Osteocyte (in vitro differentiated cells): ENCODE measurements at places on chromosomes 12 and 14. TPM values are rescaled to one million over a fixed set of nuclear protein-coding genes. Genes with fewer than 3 reads are reported as not detected.

GRCh38 chr12:3920351-3921150, 47.4 kb upstream of the PARP11 start:
- H3K4me1 ChIP-seq: no peaks in the 10 kb centered on the region
- no peaks in the 10 kb centered on the region for H3K36me3 ChIP-seq
- H3K4me3 ChIP-seq: no peak overlapping the region
- H3K27me3 ChIP-seq: peaks cover 4% of the 10 kb centered on the region
- H3K27ac ChIP-seq: no peak overlapping the region

- no peaks in the 10 kb centered on the region for H3K27me3 ChIP-seq
- H3K4me1 ChIP-seq: no peaks in the 10 kb centered on the region
- no peak for DNase-seq
- H3K27ac ChIP-seq: no peak overlapping the region
These were observed 17.2 kb upstream of the PRMT8 start for GRCh38 chr12:3473844-3474243.

- no peak overlapping the region for H3K27ac ChIP-seq
- no peak overlapping the region for H3K4me3 ChIP-seq
- no peaks in the 10 kb centered on the region for H3K4me1 ChIP-seq
- H3K27me3 ChIP-seq: no peaks in the 10 kb centered on the region
These were observed 157.6 kb upstream of the MDGA2 start for GRCh38 chr14:47833011-47833410.

GRCh38 chr14:74244115-74244514, 4.9 kb downstream of the VSX2 start:
- no peak overlapping the region for H3K27ac ChIP-seq
- H3K36me3 ChIP-seq: no peaks in the 10 kb centered on the region
- H3K27me3 ChIP-seq: peaks cover 89% of the 10 kb centered on the region

DNA sequence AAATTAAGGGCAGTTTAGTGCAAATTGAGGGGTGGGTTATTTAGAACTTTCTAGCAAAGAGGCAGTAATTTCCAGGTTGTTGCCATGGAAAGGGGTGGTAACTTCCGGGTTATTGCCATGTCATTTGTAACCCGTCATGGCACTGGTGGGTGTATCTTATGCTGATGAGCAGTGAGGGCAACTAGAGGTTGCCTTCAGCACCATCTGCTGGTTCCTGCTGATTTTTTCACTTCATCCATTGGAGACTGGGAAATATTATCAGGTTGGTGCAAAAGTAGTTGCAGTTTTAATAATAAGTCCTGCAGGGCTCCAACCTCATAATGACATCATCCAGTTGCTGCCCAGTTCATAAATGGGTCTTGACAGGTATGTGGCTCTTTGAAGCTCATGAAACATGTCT, 24.4 kb upstream of the SERPINA4 start:
- H3K4me1 ChIP-seq: peaks cover 11% of the 10 kb centered on the region
- peak; percentile 5 for DNase-seq
- H3K4me3 ChIP-seq: no peak overlapping the region
- H3K36me3 ChIP-seq: no peaks in the 10 kb centered on the region

- no peaks in the 10 kb centered on the region for H3K36me3 ChIP-seq
- peak overlapping the region; percentile 40 for H3K27ac ChIP-seq
These were observed 305.6 kb downstream of the RAD51B start for GRCh38 chr14:68124979-68125731.

GRCh38 chr12:129851296-129851695, 52.5 kb downstream of the TMEM132D start:
- H3K4me1 ChIP-seq: peaks cover 15% of the 10 kb centered on the region
- no peaks in the 10 kb centered on the region for H3K27me3 ChIP-seq
- H3K4me3 ChIP-seq: no peak overlapping the region
- peaks cover 2% of the 10 kb centered on the region for H3K36me3 ChIP-seq
- no peak overlapping the region for H3K27ac ChIP-seq
- DNase-seq: no peak

DNA sequence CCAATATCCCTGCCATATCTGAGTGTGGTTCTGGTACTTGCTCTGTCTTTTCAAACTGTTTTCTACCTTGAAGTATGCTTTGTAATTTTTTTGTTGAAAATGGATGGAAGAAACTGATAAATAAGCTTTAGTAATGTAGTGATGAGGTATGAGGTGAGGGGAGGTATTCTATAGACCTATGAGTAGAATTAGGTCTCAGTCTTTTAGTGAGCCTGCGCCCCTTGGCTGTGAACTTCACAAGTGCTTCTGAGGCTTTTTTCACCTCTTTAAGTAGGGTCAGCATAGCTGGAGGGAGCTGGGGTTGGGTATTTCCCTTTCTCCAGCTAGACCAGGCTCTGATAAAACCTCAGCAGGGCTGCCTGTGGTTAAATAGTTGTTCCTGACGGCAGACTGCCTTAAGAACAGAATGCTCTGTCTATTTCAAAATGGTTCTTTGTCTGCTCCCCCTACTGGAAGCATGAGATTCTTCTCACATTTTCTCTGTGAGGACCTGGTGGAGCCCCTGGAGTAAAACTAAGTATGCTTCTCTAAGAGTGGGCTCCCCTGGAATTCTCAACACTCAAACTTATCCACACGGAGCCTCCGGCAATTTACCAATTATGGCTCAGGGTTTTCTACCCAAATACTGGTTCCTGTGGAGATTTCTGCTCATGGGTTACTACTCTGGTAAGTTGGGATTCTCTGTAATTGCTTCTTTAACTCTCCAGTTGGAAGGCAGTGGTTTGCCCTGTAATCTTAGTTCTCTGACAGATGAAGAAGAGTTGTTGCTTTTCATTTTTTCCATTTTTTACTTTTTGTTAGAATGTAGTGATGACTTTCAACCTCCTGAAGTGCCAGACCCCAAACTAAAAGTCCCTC, 13.1 kb downstream of the KRT5 start:
- H3K27ac ChIP-seq: no peak overlapping the region
- no peak overlapping the region for H3K4me3 ChIP-seq
- H3K27me3 ChIP-seq: peaks cover 58% of the 10 kb centered on the region
- DNase-seq: no peak

DNA sequence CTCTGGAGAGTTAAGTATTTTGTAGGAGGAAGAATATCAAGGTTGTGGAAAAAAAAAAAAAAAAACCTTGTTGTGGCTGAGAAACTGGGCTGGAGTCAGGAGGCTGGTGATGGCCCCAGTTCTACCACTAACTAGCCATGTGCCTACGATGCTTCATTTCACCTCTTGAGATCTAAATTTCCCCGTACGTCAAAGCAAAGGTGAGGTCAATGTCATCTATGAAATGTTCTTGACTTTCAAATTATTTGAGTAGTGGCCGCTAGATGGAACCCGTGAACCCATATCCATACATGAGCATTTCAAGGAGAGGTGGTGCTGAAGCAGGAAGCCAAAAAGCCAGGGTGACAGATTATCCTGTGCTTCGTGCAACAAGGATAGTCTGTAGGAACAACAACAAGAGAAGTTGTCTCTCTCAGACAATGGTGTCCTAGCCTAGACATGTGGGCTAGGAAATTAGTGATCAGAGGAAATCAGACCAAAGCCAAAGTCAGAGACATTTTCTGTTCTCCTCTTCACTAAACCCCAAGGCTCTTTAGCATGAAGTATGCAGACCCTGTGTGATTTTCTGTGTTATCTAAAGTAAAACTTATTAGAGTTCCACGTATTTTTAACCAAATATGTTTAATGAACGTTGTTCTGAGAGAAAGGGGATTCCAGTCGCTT, 95.5 kb upstream of the ETV6 start:
- peaks cover 14% of the 10 kb centered on the region for H3K27me3 ChIP-seq
- no peak overlapping the region for H3K4me3 ChIP-seq
- H3K4me1 ChIP-seq: peaks cover 4% of the 10 kb centered on the region
- H3K27ac ChIP-seq: no peak overlapping the region
- no peak for DNase-seq

- no peak for DNase-seq
- no peak overlapping the region for H3K27ac ChIP-seq
- no peaks in the 10 kb centered on the region for H3K27me3 ChIP-seq
- H3K4me1 ChIP-seq: peaks cover 40% of the 10 kb centered on the region
- H3K36me3 ChIP-seq: no peaks in the 10 kb centered on the region
These were observed 30.6 kb downstream of the ITPK1 start for GRCh38 chr14:93084866-93085857.

GRCh38 chr14:86153480-86153879, 623.5 kb downstream of the FLRT2 start:
- H3K4me1 ChIP-seq: no peaks in the 10 kb centered on the region
- no peak overlapping the region for H3K4me3 ChIP-seq
- H3K27me3 ChIP-seq: no peaks in the 10 kb centered on the region
- DNase-seq: no peak
- no peaks in the 10 kb centered on the region for H3K36me3 ChIP-seq

DNA sequence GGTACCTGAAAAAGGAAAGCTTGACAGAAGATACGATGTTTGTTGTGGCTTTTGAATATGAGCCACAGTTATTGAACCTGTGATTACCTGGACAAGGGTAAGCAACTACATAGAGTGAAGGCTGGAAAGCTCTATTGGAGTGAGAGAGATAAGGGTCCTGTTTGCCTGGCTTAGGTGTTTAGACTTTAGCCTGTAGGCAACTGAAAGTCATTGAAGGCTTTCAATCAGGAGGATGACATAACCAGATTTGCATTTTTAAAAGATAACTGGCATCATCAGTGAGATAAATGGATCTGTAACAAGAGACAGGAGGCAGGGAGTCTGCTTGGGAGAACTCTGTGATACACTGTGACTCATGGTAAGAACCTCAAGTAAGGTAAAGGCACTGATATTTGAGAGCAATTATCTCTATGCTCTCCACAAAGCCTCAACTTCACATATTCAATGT, 128.9 kb upstream of the SOX5 start:
- peaks cover 1% of the 10 kb centered on the region for H3K36me3 ChIP-seq
- H3K4me1 ChIP-seq: peaks cover 14% of the 10 kb centered on the region
- no peak overlapping the region for H3K27ac ChIP-seq
- H3K4me3 ChIP-seq: no peak overlapping the region
- peaks cover 2% of the 10 kb centered on the region for H3K27me3 ChIP-seq

DNA sequence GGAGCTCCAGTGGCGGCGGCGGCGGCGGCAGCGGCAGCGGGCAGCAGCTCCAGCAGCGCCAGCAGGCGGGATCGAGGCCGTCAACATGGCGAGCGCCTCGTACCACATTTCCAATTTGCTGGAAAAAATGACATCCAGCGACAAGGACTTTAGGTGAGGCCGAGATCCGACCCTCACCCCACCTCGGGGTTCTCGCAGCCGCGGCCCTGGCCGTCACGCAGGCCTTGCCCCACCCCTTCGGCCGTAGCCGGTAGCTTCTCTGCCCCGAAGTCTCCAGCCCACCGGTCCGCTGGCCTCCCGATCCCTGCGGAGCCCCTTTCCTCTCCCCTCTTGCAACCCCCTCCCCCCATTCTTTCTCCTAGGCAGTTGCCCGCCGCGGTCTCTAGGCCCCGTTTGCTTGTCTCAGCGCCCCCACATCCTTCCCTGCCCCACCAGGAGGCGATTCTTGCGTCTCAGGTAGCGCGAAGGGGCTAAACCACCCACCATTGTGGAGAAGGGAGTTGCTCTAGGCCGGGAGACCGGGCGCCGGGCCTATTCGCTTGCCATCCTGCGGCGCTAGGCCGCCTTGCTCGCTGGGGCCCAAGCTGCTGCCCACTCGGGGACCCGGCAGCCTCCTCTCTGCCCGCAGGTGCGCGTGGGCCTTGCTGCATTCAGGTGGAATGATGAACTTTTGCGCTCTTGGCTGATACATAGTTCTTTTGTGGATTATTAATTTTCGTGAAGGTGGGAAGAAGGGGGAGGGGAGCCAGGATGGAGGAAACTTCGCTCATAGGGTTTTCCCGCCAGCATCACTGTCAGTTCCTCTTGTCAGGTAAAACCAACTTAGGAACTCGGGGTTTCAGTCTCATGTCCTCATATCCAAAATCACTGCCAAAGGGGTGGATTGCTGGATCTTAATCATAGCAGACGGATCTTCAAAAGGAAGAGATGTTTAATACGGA, 745 bp downstream of the CAND1 start:
- peaks cover 2% of the 10 kb centered on the region for H3K36me3 ChIP-seq
- H3K4me3 ChIP-seq: peak overlapping the region; percentile 91
- H3K4me1 ChIP-seq: peaks cover 45% of the 10 kb centered on the region

- no peak for DNase-seq
- no peaks in the 10 kb centered on the region for H3K27me3 ChIP-seq
- H3K27ac ChIP-seq: no peak overlapping the region
- H3K36me3 ChIP-seq: no peaks in the 10 kb centered on the region
- no peaks in the 10 kb centered on the region for H3K4me1 ChIP-seq
- no peak overlapping the region for H3K4me3 ChIP-seq
These were observed 106.4 kb upstream of the TBX5 start for GRCh38 chr12:114512351-114512750.

- DNase-seq: no peak
- peaks cover 10% of the 10 kb centered on the region for H3K27me3 ChIP-seq
- H3K36me3 ChIP-seq: no peaks in the 10 kb centered on the region
- peak overlapping the region; percentile 61 for H3K4me3 ChIP-seq
- H3K27ac ChIP-seq: peak overlapping the region; percentile 83
- H3K4me1 ChIP-seq: peaks cover 34% of the 10 kb centered on the region
These were observed 67.8 kb upstream of the FICD start for GRCh38 chr12:108447168-108447832.

- no peak overlapping the region for H3K4me3 ChIP-seq
- peaks cover 47% of the 10 kb centered on the region for H3K36me3 ChIP-seq
- H3K4me1 ChIP-seq: peaks cover 68% of the 10 kb centered on the region
- DNase-seq: no peak
These were observed 18.6 kb downstream of the LTBP2 start for GRCh38 chr14:74593241-74593953.

DNA sequence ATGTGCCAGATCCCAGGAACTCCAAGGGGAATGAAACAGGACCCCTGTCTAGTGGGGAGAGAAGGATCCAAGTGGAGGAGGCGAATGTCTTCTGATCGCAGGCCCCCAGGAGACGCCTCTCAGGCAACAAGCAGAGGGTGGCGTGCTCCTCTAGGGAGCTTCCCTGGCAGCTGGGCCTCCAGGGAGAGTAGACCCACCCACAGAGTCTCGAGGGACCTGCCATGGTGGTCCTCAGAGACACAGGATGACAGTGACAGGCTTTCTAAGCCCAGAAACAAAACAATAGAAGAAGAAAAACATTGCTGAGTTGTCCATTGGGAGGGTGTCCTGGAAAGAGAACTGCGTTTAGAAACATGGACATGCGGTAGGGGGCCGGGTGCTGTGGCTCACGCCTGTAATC, 140.6 kb upstream of the MAP1LC3B2 start:
- no peaks in the 10 kb centered on the region for H3K36me3 ChIP-seq
- no peaks in the 10 kb centered on the region for H3K27me3 ChIP-seq
- H3K27ac ChIP-seq: no peak overlapping the region
- H3K4me3 ChIP-seq: no peak overlapping the region

GRCh38 chr14:50832935-50833630, 2.1 kb upstream of the NIN start:
- peaks cover 33% of the 10 kb centered on the region for H3K4me1 ChIP-seq
- no peak overlapping the region for H3K27ac ChIP-seq
- H3K27me3 ChIP-seq: no peaks in the 10 kb centered on the region
- DNase-seq: no peak
- no peak overlapping the region for H3K4me3 ChIP-seq

- DNase-seq: no peak
- no peak overlapping the region for H3K4me3 ChIP-seq
- H3K27me3 ChIP-seq: no peaks in the 10 kb centered on the region
These were observed 52.0 kb downstream of the KCNMB4 start for GRCh38 chr12:70418101-70418500.

CFAP251 gene
- 2.4 and 2.6 TPM in 2 replicates for total RNA-seq

SIX6 gene
- total RNA-seq: not detected in 2 replicates

ARMH4 gene
- 13.9 and 16.7 TPM in 2 replicates for total RNA-seq

ORAI1 gene
- 9.1 and 11.1 TPM in 2 replicates for total RNA-seq

RTN1 gene
- not detected in 2 replicates for total RNA-seq

ATP6V1D gene
- total RNA-seq: 63.8 and 67.8 TPM in 2 replicates

ART4 gene
- total RNA-seq: not detected in 2 replicates

CMA1 gene
- not detected in 2 replicates for total RNA-seq
